NCI-H2029 treated with DMSO at 0.1 percent for 48 hours (cell line): ENCODE measurements at places on chromosomes 7 and 10.

- DNase-seq = no peak
Observed at GRCh38 chr10:111083222-111084095, 6.6 kb downstream of the ADRA2A start.

- DNase-seq = peak; percentile 2
Observed at GRCh38 chr7:94907026-94907810, at the start of gene PPP1R9A. PPP1R9A (plus strand) TSS chr7:94907594; CDS start chr7:94910114, 2,520 bp downstream.

DNA sequence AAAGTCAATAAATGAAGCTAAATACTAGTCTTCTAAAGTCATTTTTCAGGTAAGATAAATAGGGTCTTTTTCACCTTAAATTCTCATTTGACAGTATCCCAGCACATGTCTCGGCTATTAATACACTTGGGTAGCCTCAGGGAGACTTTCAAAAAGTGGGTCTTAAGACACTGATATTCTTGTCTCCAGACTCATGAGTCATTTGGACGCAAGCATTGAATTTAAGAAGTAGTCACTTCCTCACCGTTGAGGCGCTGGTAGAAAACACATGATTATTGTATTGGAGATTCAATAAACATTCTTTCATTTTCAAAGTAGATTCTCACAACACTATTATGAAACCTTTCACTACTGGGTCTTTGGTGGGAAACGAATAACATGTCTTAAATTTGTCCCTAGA, 108.9 kb upstream of the SP8 start:
- no peak for DNase-seq

GRCh38 chr10:125982260-125982948, 86.0 kb downstream of the FANK1 start:
- DNase-seq = peak; percentile 30

DNA sequence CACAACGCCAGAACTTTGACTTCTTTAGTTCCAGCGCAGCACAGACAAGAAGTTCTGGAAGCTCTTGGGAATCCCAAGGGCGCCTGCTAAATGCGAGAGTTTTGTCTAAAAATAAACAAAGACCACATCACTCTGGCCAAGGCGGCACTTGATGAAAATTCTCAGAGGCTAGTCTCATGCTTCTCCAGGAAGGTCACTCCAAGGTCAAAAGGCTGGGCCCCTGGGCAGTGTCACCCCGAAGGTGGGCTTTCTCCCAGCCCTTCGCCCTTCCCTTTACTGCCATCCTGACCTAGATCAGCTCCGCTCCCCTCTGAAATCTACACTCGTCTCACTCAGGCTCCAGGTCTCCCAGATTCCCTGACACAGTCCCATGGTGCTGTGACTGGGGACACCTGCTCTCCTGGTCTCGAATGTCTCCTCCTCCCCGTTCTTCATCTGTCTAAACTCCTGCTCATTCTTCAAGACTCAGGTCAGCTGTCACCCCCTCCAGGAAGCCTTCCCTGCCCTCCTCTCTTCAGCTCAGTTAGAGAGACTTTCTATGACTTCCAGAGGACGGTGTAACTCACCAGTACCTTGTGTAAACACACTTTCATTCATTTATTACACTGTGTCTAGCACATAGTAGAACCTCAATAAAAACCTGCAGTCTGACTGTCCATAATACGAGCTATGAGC, 10.5 kb downstream of the FAM53B start:
- DNase-seq = no peak

DNA sequence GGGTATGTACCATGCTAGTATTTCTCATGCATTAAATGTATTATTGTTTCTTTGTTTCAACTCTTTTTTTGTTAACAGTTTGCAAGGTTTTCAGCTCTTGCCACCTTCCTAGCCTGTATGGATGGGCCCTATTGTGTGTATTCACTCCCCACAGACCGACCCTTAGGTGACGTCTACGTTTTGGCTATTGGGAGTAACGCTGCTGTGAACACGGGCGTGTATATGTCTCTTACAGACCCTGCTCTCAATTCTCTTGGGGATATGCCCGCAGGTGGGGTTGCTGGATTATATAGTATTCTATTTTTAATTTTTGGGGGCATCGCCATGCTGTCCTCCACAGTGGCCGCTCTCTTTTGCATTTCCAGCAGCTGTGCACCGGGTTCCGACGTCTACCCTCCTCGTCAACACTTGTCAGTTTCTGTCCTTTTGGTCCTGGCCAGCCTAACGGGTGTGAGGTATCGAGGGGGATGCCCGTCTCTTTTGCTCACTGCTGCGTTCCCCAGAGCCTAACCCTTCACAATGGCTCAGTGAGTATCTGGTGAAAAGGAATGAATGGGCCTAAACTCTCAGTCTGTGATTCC, 64.1 kb upstream of the GNA12 start:
- DNase-seq = no peak

DNA sequence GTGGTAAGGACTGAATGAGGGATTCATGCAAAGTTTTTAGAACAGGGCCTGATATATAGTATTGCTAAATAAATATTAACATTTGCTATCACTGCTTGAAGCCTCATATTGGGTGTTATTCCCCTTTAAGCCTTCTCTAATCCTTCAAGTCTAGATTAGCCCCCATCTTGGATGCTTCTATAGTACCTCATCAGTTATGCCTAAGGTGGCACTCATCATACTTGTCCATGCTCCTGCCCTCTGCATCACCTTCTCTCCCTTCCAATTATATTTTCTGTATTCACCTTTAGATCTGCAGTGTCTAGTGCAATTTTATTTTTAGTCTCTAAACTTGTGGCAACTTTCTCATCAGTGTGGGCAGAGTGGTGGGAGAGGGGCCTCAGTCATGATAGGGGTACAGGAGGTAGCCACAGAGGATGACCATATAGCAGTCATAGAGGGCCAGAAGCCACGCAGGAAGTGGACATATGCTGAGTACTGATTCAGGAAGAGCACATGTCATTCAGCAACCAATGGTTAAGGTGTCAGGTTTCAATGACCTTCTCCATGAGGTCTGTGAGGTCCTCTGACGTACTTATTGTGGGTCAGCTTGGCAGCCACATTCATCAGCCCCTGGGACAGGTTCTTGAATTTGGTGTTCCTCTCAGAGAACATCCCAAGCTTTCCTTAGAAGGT, 2.5 kb downstream of the ENTPD1 start:
- DNase-seq = no peak

DNA sequence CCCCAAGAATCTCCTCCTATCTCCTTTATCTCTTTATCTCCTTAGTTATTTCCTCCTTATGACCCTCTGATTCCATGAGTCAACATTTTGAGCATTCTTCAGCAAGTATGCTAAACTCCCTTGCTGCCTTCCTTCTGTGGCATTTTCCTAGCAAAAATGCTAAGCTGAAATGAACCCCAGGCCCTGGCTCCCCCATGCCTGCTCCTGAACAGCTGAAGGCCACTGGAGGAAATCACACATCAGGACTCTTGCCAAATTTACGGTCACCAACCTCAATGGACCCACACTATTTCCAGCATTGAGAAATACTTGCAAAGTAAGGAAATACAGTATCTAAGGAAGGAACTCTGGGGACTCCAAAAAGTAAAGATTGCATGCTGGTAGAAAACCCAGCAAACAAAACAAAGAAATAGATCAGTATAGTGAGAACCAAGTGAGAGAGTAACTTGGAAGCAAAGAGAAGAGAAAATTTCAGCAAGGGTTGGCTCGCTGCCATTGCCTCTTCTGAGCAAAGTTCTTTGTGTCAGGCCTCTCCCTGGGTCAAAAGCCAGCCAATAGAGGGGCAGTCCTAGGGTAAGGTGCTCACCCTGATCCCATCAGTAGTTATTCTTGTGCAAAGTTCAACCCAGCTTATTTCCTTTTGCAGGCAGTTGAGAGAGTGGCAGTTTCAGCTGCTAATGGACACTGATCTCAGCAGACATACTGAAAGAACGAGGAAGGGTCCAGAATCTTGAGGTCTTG, 5.1 kb upstream of the PLEKHS1 start:
- DNase-seq = no peak

DNA sequence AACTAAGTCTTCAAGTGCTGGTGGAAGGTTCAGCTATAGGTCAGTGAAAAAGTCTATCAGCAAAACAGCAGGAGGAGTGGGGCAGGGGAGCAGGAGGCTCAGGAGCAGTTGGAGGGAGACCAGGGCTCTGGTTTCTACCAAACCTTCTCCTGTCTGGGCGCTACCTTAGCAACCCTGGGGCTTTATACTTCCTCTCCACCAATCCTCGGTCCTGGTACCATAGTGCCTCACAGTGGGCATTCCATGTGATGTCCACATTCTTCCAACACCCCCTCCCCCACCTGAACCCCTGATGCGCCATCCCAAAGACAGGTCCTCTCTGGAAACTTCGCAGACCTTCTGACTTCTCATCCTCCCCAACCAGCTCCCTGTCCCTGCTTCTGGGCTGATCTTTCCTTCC, 25.3 kb upstream of the ACSM6 start:
- DNase-seq = no peak

- DNase-seq = no peak
Observed at GRCh38 chr10:68235111-68235510, 3.2 kb upstream of the ATOH7 start.

DNA sequence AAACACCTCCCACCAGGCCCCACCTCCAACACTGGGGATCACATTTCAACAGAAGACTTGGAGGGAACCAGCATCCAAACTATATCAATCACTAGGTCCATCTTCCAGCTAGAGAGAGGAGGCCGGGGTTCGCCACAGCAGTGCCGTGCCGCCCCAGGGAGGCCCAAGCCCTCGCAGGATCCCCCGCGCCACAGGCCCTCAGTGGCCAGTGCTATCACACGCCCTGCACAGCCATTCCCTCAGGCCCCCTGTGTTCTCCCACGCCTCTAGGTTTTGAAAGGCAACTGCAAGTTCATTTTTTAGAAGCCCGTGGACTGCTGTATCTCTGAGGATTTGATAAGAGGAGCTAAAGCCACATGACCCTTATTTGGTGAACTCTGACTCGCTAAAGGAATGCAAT, 136.4 kb downstream of the OAT start:
- no peak for DNase-seq

- no peak for DNase-seq
Observed at GRCh38 chr10:75294518-75294865, 58.7 kb upstream of the COMTD1 start.

- DNase-seq = no peak
Observed at GRCh38 chr7:3112479-3113134, 68.9 kb upstream of the CARD11 start.

DNA sequence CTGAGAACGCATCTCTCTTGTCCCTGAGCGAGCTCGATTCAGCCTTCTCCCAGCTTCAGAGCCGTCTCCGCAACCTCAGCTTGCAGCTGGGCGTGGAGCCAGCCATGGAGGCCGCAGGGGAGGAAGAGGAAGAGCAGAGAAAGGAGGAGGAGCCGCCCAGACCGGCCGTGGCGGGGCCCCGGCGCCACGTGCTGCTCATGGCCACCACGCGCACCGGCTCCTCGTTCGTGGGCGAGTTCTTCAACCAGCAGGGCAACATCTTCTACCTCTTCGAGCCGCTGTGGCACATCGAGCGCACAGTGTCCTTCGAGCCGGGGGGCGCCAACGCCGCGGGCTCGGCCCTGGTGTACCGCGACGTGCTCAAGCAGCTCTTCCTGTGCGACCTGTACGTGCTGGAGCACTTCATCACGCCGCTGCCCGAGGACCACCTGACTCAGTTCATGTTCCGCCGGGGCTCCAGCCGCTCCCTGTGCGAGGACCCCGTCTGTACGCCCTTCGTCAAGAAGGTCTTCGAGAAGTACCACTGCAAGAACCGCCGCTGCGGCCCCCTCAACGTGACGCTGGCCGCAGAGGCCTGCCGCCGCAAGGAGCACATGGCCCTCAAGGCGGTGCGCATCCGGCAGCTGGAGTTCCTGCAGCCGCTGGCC, 43.2 kb downstream of the CHST3 start:
- DNase-seq = no peak

DNA sequence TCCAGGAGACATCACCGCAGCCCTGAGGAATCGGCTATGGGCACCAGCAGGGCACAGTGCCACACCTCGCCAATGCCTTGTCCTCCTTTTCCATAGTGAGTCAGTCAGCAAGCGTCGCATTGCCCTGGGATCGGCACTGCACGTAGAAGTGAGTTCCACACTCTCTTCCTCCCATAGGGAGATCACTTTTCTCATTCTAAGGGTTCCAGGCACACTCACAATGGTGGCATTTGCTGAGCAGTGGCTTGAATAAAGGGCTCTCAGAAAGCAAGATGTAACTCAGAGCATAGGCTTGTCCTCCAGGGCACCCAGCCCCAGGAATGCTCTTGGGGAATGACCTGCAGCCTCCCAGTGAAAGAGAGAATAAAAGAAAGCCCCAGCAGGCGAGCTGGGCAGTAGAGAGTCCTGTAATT, 1.1 kb upstream of the VIM start:
- DNase-seq = no peak

DNA sequence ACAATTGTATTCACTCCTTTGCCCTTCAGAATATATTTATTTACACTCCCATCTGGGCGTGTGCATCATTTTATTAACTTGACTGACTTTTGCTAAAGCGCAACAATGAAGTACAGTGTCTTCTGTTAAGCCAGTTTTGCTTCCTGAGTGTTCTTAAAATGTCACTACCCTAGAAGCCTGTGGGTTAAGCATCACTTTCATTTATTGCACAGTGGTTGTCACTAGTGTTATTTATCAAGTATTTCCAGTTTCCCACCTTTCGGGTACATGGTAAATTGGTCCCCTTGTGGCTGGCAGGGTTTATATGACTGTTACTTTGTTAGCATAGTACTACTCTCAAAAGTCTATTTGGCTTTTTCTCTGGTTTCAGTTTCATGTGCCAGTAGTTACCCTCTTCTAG, 3.3 kb downstream of the HILPDA start:
- no peak for DNase-seq

- no peak for DNase-seq
Observed at GRCh38 chr10:34815185-34816084, at the start of gene PARD3. PARD3 (minus strand) TSS chr10:34815296; CDS start chr10:34814995, 301 bp downstream.

DNA sequence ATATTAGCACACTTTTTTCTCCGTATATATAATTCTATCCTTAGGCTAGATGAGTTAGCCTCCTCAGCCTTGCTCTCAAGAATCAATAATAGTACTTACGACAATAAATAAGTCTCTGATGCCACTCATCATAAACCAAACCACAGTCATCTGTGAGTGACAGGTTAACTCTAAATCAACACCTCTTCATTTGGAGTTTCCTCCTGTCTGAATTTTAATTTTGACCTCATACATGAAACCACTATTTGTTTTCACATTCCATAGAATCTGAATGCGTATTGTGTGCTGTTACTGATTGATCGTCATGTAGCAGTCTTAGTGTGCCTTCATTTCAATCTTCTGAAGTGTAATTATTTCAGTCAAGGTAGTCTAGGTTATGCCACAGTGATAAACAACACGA, 85.8 kb downstream of the HGF start:
- DNase-seq = no peak

GRCh38 chr10:11782793-11783557, 40.2 kb upstream of the PROSER2 start:
- DNase-seq = peak; percentile 2

GRCh38 chr7:155804897-155805825, 7.1 kb downstream of the SHH start:
- DNase-seq = no peak

GRCh38 chr7:22452960-22453558, 46.9 kb downstream of the STEAP1B start:
- DNase-seq = no peak
